ENCODE measurements at places on chromosomes 16 and 17.

- no peak for DNase-seq
Observed at GRCh38 chr16:1474082-1474795, 589 bp downstream of the CLCN7 start.

DNA sequence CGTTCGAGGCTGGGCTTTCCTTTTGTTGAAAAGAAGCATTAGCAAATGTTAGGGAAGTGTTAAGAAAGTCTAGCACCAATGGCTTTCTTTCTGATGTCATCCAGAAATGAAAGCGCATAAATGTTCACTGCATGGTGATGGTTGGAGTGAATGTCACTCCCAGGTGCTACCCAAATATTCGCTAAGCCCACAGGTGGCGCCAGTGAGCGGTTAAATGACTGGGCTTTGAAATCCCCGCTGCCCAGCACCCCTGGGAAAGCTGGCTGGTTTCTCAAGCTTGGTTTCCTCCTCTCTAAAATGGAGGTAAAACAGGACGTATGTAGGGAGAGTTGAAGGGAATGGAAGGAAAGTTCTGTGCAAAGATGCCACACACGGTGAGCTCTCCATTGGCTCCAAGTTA is 104.4 kb downstream of the IRX5 start:
- peak; percentile 5 for DNase-seq

DNA sequence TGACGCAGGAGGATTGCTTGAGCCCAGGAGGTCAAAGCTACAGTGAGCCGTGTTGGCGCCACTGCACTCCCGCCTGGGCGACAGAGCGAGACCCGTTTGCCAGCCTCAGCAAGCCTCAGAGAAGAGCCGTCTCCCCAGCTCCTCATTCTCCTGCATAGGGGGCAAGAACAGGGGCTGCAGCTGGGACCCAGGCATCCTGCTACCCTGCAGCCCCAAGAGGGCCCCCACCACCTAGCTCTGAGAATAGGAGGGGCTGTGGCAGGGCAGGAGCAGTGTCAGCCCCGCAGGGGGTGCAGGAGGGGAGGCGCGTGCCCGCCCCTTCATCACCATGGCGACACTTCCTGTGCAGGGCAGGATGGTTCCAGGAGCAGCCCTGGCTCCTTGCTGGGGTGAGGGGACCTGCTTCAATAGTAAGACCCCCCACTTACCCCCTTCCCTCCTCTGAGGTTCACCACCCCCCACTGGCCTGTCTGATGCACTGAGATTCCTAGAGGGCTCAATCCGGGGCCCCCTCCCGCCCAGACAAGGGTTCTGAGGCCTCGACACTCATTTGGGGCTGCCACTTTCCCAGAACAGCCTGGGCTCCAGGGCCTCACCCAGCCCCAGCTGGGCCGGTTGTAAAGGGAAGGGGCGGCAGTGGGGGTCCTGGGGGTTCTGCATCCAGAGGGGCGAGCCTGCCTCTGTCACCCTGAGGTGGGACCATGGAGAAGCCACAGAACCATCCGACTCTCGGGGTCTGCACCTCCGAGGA is 20.2 kb downstream of the VASN start:
- no peak for DNase-seq

DNA sequence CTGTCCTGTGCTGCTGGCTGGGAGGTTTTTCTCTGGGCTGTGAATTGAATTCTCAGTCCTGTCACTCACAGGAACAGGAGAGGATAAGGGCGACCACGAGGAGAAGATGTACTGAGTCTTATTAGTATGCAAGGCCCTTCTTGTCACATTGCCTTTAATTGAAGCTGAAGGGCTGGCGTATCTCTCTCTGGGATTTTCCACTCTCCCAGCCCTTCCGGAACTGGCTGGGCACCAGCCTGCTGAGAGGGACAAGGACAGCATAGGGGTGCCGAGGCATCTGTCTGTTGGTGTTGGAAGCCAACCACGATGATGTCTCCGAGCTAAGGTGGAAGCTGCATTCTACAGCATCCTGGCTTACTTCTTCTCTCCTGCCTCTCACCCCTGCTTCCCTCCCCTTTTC is 33.2 kb downstream of the GPRC5B start:
- DNase-seq, result no peak

- DNase-seq, result no peak
Observed at GRCh38 chr16:11203111-11203623, 52.8 kb downstream of the SOCS1 start.

- DNase-seq, result no peak
Observed at GRCh38 chr17:57544834-57545463, 200.2 kb downstream of the CCDC182 start.

GRCh38 chr17:47280072-47280811 is 26.6 kb downstream of the ITGB3 start:
- DNase-seq, result peak; percentile 52

DNA sequence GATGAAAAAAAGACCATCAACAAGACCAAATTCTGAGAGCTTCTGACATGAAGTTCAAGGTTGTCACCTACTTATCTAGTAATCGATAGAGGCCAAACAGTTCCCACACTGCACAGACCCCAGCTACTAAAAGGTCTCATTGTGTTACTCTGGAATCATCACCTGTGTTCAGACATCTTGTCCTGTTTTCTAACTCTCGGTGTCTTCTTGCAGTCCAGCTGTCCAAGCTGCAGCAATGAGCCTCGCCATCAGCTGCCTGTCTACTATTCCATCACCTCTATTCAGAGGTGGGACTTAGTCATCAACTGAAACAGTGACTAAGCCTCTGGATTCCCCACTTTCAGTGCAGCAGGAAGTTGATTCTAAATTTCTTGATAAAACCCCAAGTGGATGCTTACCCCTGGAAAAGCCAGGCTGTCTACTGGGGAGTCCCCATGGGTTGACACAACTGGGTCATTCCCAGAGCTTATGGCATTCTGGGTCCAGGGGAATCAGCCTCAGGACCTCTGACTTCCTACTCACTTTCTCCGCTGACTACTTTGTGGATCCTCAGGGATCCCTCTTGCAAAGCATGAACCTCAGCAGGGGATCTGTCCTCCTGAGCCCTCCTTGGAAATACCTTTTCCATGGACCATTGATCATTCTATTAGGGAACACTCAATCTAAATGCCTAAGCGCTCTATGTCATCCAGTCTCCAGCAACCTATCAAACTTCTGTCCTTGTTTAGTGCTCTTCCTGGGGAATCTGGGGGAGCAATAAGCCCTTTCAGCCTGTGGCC is 46.5 kb downstream of the HNF1B start:
- DNase-seq, result peak; percentile 23

- peak; percentile 20 for DNase-seq
Observed at GRCh38 chr17:19295473-19296135, 58.4 kb downstream of the EPN2 start.

- DNase-seq, result no peak
Observed at GRCh38 chr16:48956620-48957019, 325.0 kb downstream of the CBLN1 start.

GRCh38 chr17:45248132-45248957 is 13.5 kb downstream of the SPATA32 start:
- no peak for DNase-seq

DNA sequence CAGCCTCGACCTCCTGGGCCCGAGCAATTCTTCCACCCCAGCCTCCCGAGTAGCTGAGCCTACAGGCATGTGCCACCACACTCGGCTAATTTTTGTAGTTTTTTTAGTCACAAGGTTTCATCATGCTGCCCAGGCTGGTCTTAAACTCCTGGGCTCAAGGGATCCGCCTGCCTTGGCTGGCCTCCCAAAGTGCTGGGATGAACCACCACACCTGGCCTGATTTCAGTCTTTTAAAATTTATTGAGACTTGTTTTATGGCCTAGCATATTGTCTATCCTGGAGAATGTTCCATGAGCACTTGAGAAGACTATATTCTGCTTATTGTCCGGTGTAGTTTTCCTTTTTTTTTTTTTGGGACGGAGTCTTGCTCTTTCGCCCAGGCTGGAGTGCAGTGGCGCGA is 18.5 kb downstream of the DNAI2 start:
- DNase-seq, result no peak
